ENCODE measurements at places on chromosomes 1 and 21.

DNA sequence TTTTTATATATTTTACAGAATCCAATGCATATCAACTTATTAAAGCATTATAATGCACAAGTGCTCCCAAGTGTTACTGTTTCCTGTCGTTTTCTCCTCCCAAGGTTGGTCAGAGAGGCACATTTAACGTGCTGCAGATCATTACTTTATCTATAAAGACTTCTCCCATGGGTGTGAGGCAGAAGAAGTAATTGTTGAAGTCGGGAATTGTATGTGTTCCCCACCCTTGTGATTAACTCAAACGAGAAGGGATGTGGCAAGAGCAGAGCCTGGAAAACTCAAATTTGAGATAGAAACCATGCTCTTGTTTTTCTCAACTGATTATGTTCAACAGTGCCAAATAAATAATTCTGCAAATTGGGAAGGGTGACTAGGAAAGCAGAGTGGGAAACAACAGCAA lies 412.5 kb upstream of the ADAMTS5 start:
- DNase-seq, result no peak

GRCh38 chr1:46582972-46583371 lies 21.1 kb downstream of the MKNK1 start:
- no peak for DNase-seq

GRCh38 chr1:8625491-8625890 lies 191.9 kb downstream of the RERE start:
- DNase-seq, result no peak

DNA sequence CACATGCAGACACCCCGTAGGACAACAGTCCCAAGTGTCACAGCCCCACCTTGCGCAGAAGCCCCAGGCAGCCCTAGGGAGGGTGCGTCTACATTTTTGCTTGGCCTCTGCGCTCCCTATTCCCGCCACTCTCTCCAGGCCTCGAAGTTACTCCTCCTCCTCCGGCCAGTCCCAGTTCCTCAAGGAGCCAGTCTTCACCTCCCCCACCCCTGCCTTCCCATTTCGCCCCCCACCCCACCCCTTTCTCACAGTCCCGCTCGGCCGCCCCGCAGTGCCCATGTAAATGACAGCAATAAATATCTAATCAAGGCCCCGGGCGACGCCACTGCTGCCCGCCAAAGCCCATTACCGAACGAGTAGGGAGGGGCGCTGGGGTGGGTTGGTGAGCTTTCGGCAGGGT lies 3.2 kb downstream of the DMBX1 start:
- DNase-seq, result no peak

DNA sequence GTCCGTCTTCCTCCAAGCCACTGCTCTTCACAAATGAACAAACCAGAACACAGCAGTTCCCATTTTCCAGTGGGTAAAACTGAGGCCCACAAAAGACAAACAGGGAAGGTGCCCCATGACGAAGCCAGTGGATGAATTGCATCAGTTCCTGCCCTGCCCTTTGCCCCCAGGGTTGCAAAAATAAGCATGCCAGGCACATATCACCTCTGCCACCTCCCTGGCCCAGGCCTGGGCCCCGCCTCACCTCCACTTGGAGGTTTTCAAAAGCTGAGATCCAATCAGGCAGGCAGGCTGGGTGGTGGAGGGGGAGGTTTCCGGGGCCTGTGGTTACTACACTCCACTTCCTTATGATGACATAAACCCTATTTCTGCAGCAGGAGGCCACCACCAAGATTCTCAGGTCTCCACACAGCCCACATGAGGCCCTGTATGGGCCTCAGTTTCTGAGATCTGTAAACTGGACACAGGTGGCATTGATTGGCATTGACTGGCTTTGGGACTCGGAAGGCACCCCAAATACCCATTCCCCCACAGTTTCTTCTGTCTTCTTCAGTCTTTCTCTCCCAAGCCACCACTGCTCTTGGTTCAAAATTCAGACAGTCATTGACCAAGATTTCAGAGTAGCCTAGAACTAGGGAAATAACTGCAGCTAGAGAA lies 4.1 kb downstream of the KIF21B start:
- peak; percentile 78 for DNase-seq

DNA sequence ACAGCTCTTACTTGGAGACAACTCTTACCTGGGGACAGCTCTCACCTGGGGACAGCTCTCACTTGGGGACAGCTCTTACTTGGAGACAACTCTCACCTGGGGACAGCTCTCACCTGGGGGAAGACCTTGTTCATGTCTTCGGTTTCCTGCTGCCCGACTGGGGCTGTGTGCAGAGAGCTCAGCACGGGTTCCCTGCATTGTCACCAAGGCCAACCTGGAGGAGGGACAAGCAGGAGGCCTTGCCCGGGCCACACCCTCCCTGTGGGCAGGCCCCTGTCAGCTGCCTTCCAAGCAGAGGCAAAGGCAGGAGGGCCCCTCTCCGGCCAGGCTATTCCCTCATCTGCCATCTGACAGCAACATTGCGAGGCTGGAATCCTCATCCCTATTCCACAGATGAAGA lies at the start of gene LDLRAD1:
LDLRAD1 (minus strand) TSS at position 208 of the 400 bp plus-strand sequence; CDS start at position 134, 74 bp downstream.
- DNase-seq, result no peak

- no peak for DNase-seq
These were observed 280.5 kb upstream of the CAMK1G start for GRCh38 chr1:209302779-209303568.

- no peak for DNase-seq
These were observed 29.6 kb downstream of the RUNX3 start for GRCh38 chr1:24900486-24900849.

- DNase-seq, result no peak
These were observed 150.7 kb downstream of the BACH1 start for GRCh38 chr21:29449306-29449950.

DNA sequence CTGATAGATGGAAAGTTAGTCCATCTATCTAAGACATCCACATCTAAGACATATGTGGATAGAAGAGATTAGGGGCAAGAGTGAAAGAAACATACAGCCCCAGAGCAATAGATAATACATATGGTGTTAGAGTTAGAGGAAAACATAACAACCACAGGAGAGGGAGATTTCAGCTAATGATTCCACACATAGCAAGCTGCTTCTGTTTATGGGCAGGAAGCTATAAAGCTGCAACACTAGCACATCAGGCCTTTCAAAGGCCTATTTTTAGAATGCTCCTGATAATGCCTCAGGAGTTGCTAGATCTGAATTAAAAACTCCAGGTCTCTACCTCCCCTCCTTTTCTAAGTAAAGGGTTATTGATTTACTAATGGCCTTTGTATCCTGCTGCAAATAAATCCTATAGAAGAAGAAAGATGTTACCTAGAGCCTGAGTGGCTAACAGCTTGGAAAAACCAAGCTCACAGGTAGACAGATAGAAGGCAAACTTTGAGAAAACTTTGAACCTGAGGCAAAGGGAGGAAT lies 36.1 kb downstream of the BRINP2 start:
- no peak for DNase-seq

DNA sequence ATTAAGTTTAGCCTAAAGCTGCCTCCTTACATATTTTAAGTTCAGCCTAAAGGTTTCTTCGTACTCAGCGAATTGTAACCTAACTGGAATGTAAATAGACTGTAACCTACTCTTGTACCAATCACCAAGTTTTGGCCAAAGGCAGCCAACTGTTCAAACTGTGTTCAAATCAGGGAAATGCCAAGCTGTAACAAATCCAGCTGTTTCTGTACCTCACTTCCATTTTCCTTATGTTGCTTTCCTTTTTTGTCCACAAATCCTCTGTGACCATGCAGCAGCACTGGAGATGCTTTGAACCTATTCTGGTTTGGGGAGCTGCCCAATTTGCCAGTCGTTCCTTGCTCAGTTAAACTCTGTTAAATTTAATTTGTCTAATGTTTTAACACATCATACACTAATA lies 3.2 kb upstream of the APOBEC4 start:
- DNase-seq, result no peak
